ENCODE measurements at places on chromosomes 11 and 22. TPM values are rescaled to one million over a fixed set of nuclear protein-coding genes. Genes with fewer than 3 reads are reported as not detected.

The SCARF2 gene
- total RNA-seq: 45.6 TPM

The LARGE2 gene
- total RNA-seq: not detected

The TYR gene
- not detected for total RNA-seq

The CCDC81 gene
- total RNA-seq: under 0.01 TPM

GRCh38 chr11:65505466-65506289 lies 6.8 kb downstream of the MALAT1 start:
- H3K4me1 ChIP-seq: no peaks in the 10 kb centered on the region
- peaks cover 58% of the 10 kb centered on the region for H3K36me3 ChIP-seq
- peak overlapping the region; percentile 100 for H3K27ac ChIP-seq
- peak; percentile 53 for DNase-seq

- H3K4me3 ChIP-seq: no peak overlapping the region
- H3K27me3 ChIP-seq: no peaks in the 10 kb centered on the region
- no peak for DNase-seq
Measured at GRCh38 chr11:75477614-75477935, 44.6 kb upstream of the KLHL35 start.

- peaks cover 76% of the 10 kb centered on the region for H3K4me1 ChIP-seq
- DNase-seq: no peak
- no peak overlapping the region for H3K27ac ChIP-seq
- no peak overlapping the region for H3K4me3 ChIP-seq
Measured at GRCh38 chr11:86050196-86050709, 18.6 kb downstream of the PICALM start.

DNA sequence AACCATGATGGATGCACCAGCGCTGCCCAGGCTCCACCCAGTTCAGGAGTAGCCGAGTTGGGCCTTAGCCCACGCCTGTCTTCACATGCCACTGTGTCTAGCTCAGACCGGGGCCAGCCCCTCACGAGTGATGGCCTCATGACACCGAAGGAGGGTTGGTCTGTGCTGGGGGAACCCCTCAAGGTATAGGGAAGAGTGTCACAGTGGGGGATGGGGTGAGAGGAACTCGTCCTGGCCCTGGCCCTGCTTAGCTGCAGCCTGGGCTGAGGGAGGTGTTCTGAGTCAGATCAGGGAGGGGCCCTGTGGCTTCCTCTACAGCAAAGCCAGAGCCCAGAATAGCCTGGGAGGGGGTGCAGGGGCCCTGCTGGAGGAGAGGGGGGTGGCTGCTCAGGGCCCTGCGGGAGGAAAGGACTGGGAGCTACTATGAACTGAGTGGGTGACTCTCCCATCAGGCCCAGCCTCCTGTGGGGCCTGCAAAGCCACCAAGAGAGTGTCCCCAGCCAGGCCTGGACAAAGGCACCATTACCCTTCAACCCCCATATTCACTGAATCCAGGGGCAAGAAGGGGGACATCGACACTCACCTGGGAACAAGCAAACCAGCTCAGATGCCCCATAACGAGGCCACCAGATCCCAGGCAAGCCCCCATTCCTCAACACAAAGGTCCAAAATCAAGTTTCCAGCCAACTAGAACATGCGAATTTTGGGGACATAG lies 41.2 kb downstream of the IGLL5 start:
- H3K4me1 ChIP-seq: peaks cover 11% of the 10 kb centered on the region
- no peaks in the 10 kb centered on the region for H3K36me3 ChIP-seq
- H3K4me3 ChIP-seq: no peak overlapping the region
- no peak overlapping the region for H3K27ac ChIP-seq
- DNase-seq: peak; percentile 80

DNA sequence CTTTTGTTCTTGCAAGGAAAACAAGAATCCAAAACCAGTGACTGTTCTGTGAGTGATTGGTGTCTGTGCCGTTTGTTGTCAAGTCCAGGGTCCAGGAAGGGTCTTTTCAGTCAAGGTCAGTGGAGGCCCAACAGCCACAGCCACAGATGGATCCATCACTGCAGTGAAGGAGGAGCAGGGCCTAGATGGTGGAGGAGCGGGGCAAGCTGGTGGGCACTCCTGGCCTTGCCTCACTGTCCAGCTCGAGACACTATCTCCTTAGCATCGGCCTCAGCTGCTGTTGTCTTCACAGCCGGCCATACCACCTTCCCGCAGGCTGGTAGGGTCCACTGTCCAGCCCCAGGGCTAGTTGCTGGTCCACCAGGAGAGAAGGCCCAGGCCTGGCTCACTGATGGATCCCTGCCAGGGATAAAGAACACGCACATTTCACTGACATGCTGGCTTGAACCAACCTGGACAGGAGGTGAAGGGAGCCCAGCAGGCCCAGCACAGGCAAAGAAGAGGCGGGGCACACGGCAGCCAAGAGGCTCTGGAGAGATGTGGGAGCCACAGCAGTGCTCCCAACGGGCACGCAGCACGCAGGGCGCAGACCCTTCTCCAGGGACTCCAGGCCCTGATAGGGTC lies 15.2 kb downstream of the POLR3H start:
- H3K27ac ChIP-seq: no peak overlapping the region
- no peak for DNase-seq
- H3K27me3 ChIP-seq: no peaks in the 10 kb centered on the region
- H3K4me1 ChIP-seq: no peaks in the 10 kb centered on the region
- peaks cover 7% of the 10 kb centered on the region for H3K36me3 ChIP-seq
- no peak overlapping the region for H3K4me3 ChIP-seq

DNA sequence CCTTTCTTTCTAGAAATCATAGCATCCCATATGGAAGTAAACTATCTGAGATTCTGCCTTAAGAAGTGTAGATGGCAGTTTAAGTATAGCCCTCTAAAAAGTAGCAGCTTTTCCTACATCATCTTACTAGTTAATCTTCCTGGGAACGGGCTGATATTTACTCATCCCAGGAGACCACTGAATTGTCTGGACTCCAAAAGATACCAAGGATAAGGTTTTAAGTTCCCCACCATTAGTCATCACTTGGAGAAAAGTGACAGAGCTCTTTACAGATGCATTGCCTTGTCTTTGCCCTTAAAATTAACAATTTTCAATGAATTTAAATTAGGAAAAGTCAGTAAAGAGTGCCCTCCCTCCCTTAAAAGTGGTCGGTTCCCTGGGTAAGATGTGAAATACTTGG lies 129.5 kb downstream of the MAML2 start:
- peaks cover 54% of the 10 kb centered on the region for H3K4me1 ChIP-seq
- H3K4me3 ChIP-seq: no peak overlapping the region
- peak; percentile 86 for DNase-seq

- H3K27me3 ChIP-seq: no peaks in the 10 kb centered on the region
- no peak for DNase-seq
- H3K4me1 ChIP-seq: peaks cover 41% of the 10 kb centered on the region
Measured at GRCh38 chr11:88418508-88418907, 81.0 kb upstream of the CTSC start.

DNA sequence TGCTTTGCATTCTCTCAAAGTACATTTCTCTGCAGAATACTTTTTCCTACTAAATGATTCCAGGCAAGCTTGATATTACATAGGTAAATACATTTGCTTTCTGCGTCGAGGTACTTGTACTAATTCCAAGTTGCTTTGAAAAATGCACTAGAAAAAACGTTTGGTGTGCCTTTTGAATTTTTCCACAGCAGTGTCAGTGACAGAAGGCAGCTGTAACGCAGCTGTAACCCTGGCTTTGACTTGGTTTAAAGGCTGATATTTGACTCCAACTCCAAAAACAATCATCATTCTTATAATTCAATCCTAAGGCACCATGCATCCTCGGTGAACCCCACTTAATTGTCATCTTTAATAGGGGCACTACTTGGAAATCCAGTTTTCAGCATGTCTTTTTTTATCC lies 125.0 kb downstream of the MAML2 start:
- peaks cover 62% of the 10 kb centered on the region for H3K4me1 ChIP-seq
- no peak overlapping the region for H3K4me3 ChIP-seq
- no peak overlapping the region for H3K27ac ChIP-seq
- no peak for DNase-seq

- no peaks in the 10 kb centered on the region for H3K4me1 ChIP-seq
- peaks cover 38% of the 10 kb centered on the region for H3K27me3 ChIP-seq
- H3K4me3 ChIP-seq: no peak overlapping the region
- DNase-seq: no peak
Measured at GRCh38 chr11:120994091-120994859, 29.6 kb upstream of the TBCEL start.

DNA sequence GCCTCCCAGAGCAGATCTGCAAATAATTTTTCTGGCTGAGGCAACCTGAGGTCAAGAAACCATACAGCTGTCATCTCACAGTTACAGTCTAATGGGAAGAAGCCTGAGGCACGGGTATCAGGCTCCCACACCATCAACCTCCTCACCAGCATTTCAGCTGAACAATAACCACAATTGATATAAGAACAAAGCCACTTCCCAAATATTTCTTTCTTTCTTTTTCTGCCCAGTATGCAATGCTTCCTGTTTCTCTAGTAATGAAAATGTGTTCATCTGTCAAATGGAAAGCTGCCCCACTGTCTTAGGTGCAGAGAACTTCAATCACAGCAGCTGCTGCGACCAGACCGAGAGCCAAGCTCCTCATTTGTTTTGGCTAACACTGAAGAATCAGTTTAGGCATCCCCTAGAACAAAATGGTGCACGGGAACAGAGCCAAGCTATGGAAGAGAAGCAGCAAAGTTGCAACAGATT lies 108.4 kb downstream of the BLID start:
- no peaks in the 10 kb centered on the region for H3K4me1 ChIP-seq
- no peak overlapping the region for H3K27ac ChIP-seq
- H3K36me3 ChIP-seq: no peaks in the 10 kb centered on the region

- peak overlapping the region; percentile 88 for H3K27ac ChIP-seq
- peak overlapping the region; percentile 88 for H3K4me3 ChIP-seq
- no peaks in the 10 kb centered on the region for H3K4me1 ChIP-seq
- no peaks in the 10 kb centered on the region for H3K27me3 ChIP-seq
Measured at GRCh38 chr11:64285885-64286800, 495 bp downstream of the GPR137 start.

- H3K27me3 ChIP-seq: no peaks in the 10 kb centered on the region
- peak; percentile 47 for DNase-seq
- H3K4me1 ChIP-seq: 0 out of 2 replicates have a peak, but pooled peaks cover 6% of the 10 kb centered on the region
- no peaks in the 10 kb centered on the region for H3K36me3 ChIP-seq
- H3K4me3 ChIP-seq: peak overlapping the region; percentile 36
- H3K27ac ChIP-seq: no peak overlapping the region
Measured at GRCh38 chr22:19713650-19714311, 522 bp upstream of the SEPTIN5 start.

DNA sequence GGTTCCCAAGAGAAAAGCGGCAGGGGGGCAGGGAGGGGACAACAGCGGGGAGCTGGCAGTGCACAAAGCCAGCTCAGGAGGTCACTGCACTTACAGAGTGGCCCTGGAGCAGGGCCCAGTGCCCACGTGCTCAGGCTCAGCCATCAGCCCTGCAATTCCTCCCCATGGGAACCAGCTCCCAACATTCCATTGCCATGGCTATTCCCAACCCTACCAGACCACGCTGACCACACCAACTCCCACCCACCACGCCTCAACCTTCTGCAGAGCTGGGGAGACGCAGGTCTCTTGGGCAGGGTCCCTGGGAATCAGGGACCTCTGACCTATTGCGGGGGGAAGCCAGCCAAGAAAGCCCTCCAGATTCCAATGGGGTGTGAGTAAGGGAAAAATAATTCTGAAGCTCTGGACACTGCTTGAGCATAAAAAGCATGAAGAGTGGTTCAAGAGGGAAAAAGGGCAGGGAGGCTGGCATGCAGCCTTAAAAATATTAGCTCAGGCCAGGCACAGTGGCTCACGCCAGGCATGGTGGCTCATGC lies 38.3 kb upstream of the TFIP11 start:
- peak overlapping the region; percentile 89 for H3K27ac ChIP-seq
- H3K27me3 ChIP-seq: no peaks in the 10 kb centered on the region
- H3K36me3 ChIP-seq: no peaks in the 10 kb centered on the region
- peak; percentile 85 for DNase-seq

DNA sequence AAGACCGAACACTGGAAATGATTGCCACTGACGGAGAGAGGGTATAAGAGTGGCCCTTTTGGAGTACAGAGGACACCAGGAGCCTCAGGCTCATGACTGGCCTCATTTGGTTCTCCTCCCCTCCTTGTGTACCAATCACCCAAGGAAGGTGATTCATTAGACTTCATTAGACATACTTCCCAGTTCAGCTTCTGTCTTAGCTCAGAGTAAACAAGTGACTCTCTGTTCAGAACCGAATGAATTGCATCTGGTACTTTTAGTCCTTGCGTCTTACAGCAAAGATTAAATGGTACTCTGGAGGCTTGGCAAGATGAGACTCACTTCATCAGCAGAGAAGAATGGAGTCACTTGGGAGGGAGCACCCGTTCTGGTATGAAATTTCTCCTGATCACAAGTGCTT lies 75.2 kb downstream of the ZNRF3 start:
- H3K27me3 ChIP-seq: no peaks in the 10 kb centered on the region
- H3K36me3 ChIP-seq: no peaks in the 10 kb centered on the region
- H3K4me3 ChIP-seq: no peak overlapping the region
- H3K27ac ChIP-seq: no peak overlapping the region

DNA sequence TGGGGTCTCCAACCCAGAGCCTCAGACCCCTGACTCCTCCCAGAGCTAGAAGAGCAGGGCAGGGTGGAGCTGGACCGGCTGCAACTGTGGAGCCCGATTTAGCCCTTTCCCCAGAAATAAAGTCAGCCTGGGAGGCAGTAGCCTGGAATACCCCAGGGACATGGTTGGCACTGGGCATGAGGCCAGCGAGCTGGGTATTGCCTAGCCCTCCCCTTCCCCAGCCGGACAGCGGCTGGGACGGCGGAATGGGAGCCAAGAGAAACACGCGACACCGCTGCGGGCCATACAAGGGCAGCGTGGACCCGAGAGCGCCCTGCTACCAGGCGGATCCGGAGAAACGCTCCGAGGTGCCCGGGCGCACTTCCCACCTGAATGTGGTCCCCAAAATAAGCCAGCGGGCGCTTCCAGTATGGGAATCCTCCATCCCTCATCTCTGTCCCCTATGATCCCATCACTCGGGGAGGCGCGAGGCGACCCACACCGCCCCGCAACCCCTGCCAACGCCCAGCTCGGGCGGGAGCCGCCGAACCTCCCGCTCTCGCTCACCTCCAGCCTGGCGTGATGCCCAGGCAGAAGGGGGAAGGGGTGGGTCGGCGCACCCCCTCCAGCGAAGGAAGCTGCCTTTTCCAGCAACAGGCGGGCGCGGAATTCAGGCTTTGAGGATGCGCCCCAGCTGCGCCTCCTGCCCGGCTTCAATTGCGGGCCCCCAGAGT lies 758 bp downstream of the MCAM start:
- H3K27me3 ChIP-seq: no peaks in the 10 kb centered on the region
- no peaks in the 10 kb centered on the region for H3K36me3 ChIP-seq
- peak; percentile 43 for DNase-seq
- H3K4me1 ChIP-seq: peaks cover 37% of the 10 kb centered on the region
- no peak overlapping the region for H3K27ac ChIP-seq
